ENCODE measurements at places on chromosomes 12 and 14. TPM values are rescaled to one million over a fixed set of nuclear protein-coding genes. Genes with fewer than 3 reads are reported as not detected.
A peak's percentile ranks its signal among the peaks of the same experiment; 100 is the strongest.

GRCh38 chr12:109033239-109034196, 12.7 kb upstream of the SVOP start:
- DNase-seq, result no peak

GRCh38 chr14:75915045-75915444, 66.8 kb downstream of the TGFB3 start:
- DNase-seq, result no peak

- DNase-seq, result no peak
Measured at GRCh38 chr12:53975064-53975471, 314 bp upstream of the HOTAIR start.

DNA sequence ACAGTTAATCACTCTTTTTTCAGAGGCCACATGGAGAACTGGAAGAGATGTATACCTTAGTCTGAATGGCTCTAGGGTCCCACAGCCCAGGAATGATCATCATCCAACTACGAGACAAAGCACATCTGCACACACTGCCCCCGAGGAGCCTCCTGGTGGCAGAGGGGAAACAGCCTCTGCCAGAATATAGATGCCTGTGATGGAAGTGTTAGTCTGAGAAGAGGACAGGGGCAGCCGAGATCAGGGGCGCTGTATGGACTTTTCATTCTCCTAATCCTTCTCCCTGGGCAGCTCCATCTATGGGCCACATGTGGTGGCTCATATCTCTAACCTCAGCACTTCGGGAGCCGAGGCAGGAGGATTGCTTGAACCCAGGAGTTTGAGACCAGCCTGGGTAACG, 82.8 kb upstream of the CAPRIN2 start:
- no peak for DNase-seq

Gene NUAK1
- polyA plus RNA-seq, result 4.3 TPM

DNA sequence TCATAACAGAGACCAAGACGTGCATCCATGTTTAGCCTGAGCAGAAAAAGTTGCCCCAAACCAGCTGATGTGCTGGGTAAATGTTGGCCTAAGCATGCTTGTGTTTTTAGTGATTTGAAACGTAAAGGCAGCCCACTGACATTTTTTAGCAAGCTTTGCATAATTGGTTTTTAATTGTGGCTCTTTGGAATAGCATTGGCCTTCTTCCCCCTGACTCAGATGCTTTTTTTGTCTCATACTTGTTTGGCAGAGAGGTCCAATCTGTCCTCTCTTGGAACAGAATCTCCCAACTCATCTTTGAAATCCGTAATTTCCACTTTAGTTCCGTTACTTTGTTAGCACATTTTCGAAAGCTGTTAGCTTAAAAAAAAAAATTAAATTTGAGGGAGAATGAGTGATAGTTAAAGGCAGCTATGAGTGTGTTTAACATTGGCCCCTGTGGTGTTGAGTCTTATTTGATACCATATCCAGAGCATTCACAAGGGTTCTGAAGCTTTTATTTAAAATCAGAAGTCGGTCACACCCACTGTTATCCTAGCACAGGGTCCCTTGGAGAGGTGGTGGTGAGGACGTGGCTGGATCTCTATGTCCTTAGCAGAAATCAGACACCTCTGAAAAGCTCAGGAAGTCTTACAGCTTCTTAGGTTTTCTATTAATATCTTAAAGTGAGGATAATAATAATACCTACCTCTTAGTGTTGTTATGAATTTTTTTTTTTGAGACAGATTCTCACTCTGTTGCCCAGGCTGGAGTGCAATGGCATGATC, 15.6 kb downstream of the JDP2 start:
- no peak for DNase-seq

Gene AREL1
- 12.2 TPM for polyA plus RNA-seq

- DNase-seq, result no peak
Measured at GRCh38 chr12:75870878-75871277, 160.7 kb downstream of the PHLDA1 start.

DNA sequence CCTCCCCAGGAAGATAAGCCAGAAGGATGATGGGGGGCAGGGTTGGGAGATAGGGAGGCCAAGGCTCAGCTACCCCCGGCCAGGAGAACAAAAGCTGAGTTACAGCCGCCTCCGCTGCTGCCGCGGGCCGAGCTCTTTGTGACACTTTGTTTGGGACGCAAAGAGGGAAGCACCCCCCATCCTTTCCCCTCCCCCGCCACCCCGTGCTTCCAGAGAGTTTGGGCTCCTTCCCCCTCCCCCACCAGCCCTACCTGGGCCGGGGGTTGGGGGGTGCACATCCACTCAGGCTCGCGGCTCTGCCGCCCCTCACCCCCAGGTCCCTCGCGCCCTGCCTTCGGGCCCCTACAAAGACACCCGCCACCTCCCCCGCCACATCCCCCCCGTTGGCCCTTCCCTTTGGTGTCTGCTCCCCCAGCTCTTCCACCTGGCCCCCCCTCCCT, 799 bp downstream of the ZNF219 start:
- no peak for DNase-seq

- DNase-seq, result peak; percentile 36
Measured at GRCh38 chr12:104669851-104670337, 213.1 kb downstream of the CHST11 start.

DNA sequence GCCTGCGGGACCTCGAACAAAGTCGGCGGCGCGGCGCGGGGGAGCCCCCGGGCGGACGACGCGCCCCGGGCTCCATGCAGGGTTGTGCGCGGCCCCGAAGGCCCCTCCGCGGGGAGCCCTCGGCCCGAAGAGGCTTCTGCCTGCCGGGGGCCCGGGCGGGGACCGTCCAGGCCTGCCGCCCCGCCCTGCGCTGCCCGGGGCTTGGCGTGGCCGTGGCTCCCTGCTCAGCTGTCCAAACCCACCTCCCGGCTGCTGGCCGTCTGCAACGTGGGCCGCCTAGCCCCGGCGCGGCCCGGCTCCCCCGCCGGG, 670 bp downstream of the DYRK2 start:
- DNase-seq, result no peak

DNA sequence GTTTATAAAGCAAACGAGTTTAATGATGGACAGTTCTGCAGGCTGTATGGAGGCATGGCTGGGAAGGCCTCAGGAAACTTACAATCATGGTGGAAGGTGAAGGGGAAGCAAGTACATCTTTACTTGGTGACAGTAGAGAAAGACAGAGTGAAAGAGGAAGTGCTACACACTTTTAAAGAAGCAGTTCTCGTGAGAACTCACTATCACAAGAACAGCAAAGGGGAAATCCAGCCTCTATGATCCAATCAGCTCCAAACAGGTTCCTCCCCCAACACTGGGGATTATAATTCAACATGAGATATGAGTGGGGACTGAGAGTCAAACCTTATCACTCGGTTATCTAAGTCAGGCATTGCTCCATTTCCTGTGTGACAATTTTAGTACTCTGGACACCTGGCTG, 189.9 kb upstream of the CNTN1 start:
- no peak for DNase-seq

GRCh38 chr14:94269156-94269555, 23.9 kb downstream of the SERPINA10 start:
- DNase-seq, result no peak

- DNase-seq, result peak; percentile 68
Measured at GRCh38 chr12:11727133-11727664, 77.7 kb downstream of the ETV6 start.

Gene ALG10B
- 3.1 TPM for polyA plus RNA-seq

- no peak for DNase-seq
Measured at GRCh38 chr12:34303091-34303870, 281.0 kb downstream of the ALG10 start.

DNA sequence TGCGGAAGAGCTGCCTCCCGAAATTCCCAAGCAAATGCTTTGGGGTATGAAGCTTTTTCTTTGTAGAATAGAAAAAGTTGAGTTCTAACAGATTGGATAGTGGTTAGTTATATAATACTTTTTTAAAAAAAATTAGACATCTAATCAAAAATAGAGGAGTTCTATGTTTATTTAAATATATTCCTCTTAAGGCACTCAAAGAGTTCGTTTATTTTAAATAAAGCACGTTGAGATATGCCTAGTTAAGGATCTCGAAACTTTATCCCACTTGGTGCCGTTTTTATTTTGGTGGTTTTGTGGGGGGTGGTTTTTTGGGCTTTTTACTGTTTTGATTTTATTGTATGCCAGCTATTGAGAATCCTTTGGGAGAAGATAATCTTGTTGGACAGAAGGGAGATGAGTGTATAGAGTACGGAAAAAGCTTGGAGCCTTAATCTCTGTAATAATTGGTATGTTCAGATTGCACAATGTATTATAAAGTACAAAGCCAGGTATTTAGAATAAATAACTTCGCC, 10.7 kb upstream of the SNAPC1 start:
- DNase-seq, result no peak

DNA sequence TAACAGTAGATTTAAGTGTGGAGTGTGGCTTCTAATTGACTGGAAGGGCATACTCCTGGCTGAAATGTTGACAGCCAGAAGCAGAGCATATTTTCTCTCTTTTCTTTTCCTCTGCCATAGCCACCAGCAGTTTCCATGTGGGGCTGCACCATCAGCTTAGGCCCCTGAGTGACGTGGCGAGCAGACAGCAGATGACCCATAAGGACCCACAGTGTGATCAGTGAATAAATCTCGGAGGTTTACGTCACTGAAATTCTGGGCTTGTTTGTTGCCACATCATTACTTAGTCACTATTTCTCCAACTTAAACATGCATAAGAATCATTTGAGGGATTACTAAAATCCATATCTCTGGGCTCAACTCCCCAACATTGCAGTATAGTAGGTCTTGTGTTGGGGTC, 549.7 kb upstream of the TMEM132C start:
- no peak for DNase-seq

- DNase-seq, result no peak
Measured at GRCh38 chr14:30935445-30935844, 61.1 kb downstream of the COCH start.

Gene MYF6
- polyA plus RNA-seq, result 0.71 TPM

- no peak for DNase-seq
Measured at GRCh38 chr14:37969511-37969979, 238.2 kb upstream of the SSTR1 start.

DNA sequence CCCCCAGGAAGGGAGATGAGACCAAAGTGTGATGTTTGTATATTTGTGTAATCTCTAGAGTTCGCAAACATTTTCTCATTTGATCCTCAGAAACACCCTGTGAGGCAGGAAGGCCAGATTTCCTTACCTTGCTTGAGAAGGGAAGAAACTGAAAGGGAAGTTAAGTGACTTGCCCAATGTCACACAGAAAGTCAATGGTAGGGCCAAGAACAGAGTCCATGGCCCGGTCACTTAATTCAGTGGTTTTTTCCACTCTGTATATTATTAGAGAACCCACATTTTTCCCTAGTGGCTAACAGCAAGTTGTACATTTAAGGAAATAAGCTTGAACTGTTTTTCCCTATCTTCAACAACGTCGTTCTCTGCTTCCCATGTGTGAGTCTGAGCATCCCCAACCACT, 25.6 kb upstream of the CHPT1 start:
- DNase-seq, result no peak

Gene NPAS3
- polyA plus RNA-seq, result 1.0 TPM

Gene PTGDR
- polyA plus RNA-seq, result 0.73 TPM

DNA sequence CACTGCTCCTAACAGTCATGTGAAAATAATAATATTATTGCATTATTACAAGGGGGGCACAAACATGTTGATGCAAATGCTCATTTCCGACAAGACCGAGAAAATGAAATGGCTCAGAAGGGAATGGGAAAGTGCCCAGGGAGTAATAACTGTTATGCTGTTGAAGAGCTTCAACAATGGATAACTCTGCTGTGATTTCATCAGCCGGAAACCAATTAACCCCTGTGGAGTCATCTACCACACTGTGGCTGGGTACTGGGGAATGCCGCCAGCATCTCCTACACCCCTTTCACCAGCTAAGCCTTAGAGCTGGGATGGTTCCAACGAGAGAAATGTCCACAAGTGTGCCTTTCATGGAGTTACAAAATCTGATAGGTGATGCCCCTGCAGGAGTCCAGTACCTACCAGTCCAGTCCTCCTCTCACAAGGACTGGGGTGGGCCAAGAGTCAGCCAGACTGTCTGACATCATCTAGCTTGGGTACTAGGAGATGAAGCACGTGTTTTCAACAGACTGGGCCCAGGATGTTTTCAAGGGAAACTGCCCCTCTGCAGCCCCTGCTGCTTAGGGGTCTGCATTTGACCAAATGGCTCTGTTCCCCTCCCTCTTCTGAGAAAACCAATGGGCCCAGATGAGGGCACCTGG, 509.3 kb upstream of the CCDC196 start:
- no peak for DNase-seq

DNA sequence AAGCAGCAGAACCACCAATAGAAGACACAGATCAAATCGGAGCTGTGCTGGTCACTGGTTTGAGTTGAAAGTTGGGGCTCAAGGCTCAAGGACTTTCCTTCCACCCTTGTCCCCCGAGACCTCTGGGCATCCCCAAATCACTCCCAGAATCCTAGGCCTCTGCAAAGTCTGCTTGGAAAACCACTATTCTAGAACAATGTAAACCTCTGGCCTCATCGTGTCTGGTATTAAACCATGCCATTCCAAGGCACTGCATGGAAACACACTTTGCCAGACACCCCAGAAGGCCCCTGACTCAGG, 288.0 kb downstream of the DPF3 start:
- no peak for DNase-seq

GRCh38 chr12:106791531-106791930, 17.0 kb downstream of the RIC8B start:
- no peak for DNase-seq

- no peak for DNase-seq
Measured at GRCh38 chr12:46546634-46547273, 174.2 kb upstream of the SLC38A2 start.

DNA sequence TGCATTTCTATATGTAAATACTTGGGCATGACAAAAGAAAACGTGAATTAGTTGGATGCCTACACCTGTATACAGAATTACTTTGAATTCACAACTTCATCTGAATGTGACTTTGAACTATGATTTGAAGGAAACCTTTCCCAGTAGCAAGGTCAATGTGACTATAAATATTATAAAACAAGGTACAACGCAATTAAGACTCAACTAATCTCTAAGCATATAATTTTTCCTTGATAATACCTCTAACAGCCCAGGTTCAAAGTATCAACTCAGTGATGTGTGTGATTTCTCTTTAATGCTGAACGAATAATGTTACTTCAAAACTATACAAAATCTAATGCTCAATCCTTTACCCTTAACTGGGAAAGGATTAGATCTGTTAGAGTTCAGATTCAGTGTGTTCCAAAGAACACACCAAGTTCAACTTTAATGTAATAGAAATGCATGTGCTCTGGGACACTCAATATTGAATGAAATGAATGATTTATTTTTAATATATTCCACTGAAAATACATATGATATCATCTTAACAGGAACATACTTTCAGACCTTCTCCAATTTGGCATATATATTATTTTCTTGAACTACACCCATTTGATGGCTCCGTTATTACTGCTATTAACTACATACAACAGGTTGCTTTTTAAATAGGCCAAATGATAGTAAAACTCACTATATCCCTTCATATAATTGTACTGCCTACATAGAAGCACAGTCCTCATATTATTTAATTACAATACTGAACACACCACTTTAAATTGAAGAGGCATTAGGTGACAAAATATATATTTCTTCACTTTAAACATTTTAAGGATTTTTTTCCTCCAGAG, 40.1 kb upstream of the MTERF2 start:
- no peak for DNase-seq
